ENCODE measurements at places on chromosomes 5 and 9. TPM values are rescaled to one million over a fixed set of nuclear protein-coding genes. Genes with fewer than 3 reads are reported as not detected.

DNA sequence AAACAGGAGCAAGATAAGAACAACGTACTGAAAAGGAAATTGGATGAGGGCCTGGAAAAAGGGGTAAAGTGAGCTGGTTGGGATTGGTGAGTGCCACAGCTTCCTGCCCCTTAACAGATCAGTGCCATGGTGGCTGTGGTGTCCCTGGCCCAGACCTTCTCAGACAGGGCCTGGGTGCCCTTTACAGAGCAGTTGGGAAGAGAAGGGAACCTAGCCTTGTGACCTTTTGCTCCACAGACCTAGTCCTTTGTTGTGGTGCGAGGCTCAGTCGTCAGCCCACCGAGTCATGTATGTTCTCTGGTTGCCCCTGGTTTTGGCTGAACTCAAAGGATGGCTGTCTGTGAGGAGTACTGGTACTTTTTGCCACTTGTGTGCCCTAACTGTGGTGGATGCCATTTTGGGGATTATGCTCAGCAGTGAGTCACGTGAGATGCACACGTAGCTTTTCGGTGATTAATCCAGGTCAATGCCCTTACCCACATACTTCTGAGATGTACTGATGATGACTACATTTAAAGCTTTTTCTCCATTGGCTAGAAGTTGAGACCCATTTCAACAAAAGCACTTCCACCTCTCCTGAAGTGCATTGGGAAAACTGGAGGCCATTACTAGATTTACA lies 48.4 kb downstream of the EXOSC2 start:
- no peak overlapping the region for H3K4me3 ChIP-seq
- peaks cover 7% of the 10 kb centered on the region for H3K36me3 ChIP-seq
- no peak for DNase-seq
- no peaks in the 10 kb centered on the region for H3K27me3 ChIP-seq
- no peak overlapping the region for H3K27ac ChIP-seq
- H3K4me1 ChIP-seq: no peaks in the 10 kb centered on the region

DNA sequence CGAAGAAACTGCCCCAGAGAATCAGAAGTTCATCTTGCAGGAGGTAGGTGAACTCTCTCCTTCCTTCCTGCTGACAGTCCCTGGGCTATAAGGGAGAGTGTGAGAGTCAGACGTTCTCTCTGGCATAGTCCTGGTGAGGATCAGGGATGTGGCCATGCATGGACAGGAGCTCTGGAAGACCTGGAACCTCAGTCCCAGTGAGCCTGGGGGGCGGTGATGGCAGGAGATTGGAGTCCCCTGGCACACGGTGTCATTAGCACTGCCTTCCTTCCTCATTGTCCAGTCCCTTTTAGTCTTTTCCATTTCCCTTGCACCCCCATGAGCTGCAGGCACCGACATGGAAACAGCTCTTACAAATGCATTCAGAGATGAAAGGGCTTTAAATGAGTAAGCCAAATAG lies 38.6 kb downstream of the GALNT12 start:
- no peaks in the 10 kb centered on the region for H3K27me3 ChIP-seq
- H3K4me1 ChIP-seq: peaks cover 5% of the 10 kb centered on the region
- no peak overlapping the region for H3K4me3 ChIP-seq
- peaks cover 30% of the 10 kb centered on the region for H3K36me3 ChIP-seq
- DNase-seq: no peak

GRCh38 chr9:68545033-68545705 lies 4.5 kb upstream of the TMEM252 start:
- no peak for DNase-seq
- no peaks in the 10 kb centered on the region for H3K36me3 ChIP-seq
- H3K4me1 ChIP-seq: peaks cover 22% of the 10 kb centered on the region
- no peaks in the 10 kb centered on the region for H3K27me3 ChIP-seq

GRCh38 chr5:126143622-126144021 lies 279.6 kb upstream of the GRAMD2B start:
- H3K4me3 ChIP-seq: no peak overlapping the region
- H3K27ac ChIP-seq: no peak overlapping the region
- no peaks in the 10 kb centered on the region for H3K27me3 ChIP-seq
- no peak for DNase-seq

GRCh38 chr5:1930880-1931603 lies 48.3 kb upstream of the IRX4 start:
- peaks cover 61% of the 10 kb centered on the region for H3K27me3 ChIP-seq
- no peaks in the 10 kb centered on the region for H3K4me1 ChIP-seq
- H3K27ac ChIP-seq: no peak overlapping the region
- H3K36me3 ChIP-seq: no peaks in the 10 kb centered on the region
- DNase-seq: no peak

- H3K4me1 ChIP-seq: no peaks in the 10 kb centered on the region
- H3K4me3 ChIP-seq: no peak overlapping the region
- H3K27ac ChIP-seq: no peak overlapping the region
- DNase-seq: no peak
Measured at GRCh38 chr5:60613826-60614225, 86.1 kb downstream of the DEPDC1B start.

- no peaks in the 10 kb centered on the region for H3K27me3 ChIP-seq
- H3K27ac ChIP-seq: no peak overlapping the region
- no peak overlapping the region for H3K4me3 ChIP-seq
- H3K36me3 ChIP-seq: no peaks in the 10 kb centered on the region
- DNase-seq: no peak
Measured at GRCh38 chr5:138660051-138660572, 84.9 kb upstream of the HSPA9 start.

- H3K27ac ChIP-seq: no peak overlapping the region
- H3K36me3 ChIP-seq: peaks cover 2% of the 10 kb centered on the region
- no peak overlapping the region for H3K4me3 ChIP-seq
- peaks cover 52% of the 10 kb centered on the region for H3K27me3 ChIP-seq
Measured at GRCh38 chr5:135576075-135576599, 2.7 kb downstream of the CXCL14 start.

DNA sequence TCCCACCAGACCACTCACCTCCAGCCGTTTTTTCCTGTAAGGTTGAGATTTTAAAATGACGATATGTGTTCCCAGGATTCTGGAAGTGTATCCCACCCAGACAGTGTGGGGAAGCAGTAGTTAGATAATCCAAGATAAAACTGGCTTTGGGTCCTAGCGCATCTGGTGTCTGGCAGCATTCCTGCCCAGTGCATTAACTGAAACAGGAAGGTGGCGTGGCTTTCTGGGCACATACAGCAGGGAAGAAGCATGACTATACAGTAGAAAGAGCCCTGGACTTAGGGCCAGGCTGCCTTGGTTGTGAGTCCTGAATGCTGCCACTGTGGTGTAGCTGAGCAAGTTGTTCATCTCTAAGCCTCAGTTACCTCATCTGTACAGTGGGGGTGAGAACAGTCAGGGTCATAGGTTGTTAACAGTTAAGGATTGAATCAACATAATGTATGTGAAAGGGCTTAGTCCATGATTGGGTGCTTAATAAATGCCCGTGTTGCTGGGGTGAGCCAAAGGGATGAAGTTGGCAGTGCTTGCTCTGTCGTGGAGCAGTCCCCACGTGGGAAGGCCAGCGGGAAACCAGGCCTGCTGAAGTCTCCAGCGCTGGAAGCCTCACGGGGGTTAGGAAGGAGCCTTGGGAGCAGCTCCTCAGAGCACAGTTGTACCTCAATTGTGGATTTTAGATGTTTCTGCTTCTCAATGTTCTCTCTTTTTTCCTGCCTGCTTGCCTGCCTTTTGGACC lies 18.0 kb downstream of the CLTA start:
- H3K4me1 ChIP-seq: no peaks in the 10 kb centered on the region
- no peak overlapping the region for H3K27ac ChIP-seq
- H3K36me3 ChIP-seq: peaks cover 96% of the 10 kb centered on the region
- DNase-seq: no peak

DNA sequence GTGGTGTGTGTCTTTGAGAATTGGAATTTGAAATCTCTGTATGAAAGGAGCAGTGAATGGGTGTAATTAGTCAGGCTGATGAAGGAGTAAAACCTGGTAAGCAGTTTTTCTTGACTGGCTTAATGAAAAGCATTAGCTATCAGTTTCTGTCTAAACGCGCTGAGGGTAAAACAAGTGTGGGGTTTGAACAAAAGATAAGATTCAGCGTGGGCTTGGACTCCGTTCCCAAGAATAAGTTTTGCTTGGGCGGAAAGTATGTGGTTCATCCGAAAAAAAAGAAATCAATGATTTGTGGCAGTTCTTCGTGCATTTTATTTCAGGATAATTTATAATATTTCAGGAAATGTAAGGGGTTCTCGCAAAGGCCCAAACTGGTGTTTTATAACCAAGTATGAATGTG lies 217.3 kb downstream of the NTRK2 start:
- no peaks in the 10 kb centered on the region for H3K27me3 ChIP-seq
- DNase-seq: no peak
- no peaks in the 10 kb centered on the region for H3K36me3 ChIP-seq

DNA sequence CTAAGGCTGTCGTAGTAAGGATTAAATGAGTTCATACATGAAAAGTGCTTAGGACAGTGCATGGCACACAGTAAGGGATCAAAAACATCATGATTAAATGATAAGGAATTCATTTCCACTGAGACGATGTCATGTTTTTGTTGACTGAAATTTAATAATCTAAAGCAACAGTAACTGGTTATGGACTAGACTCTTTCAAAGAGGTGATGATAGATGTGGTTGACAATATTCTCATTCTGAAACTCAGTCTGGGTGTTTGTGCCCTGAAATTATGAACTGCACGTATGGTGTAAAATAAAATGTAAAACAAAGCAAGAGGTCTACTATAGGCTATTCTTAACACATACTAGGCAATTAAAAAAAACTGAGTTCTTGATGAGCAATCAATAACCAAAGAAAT lies 280.0 kb downstream of the DENND1A start:
- H3K27me3 ChIP-seq: no peaks in the 10 kb centered on the region
- peaks cover 12% of the 10 kb centered on the region for H3K36me3 ChIP-seq

GRCh38 chr5:119860463-119860862 lies 231.1 kb downstream of the FAM170A start:
- H3K36me3 ChIP-seq: no peaks in the 10 kb centered on the region
- no peak overlapping the region for H3K4me3 ChIP-seq
- no peaks in the 10 kb centered on the region for H3K27me3 ChIP-seq
- no peak overlapping the region for H3K27ac ChIP-seq
- H3K4me1 ChIP-seq: no peaks in the 10 kb centered on the region

DNA sequence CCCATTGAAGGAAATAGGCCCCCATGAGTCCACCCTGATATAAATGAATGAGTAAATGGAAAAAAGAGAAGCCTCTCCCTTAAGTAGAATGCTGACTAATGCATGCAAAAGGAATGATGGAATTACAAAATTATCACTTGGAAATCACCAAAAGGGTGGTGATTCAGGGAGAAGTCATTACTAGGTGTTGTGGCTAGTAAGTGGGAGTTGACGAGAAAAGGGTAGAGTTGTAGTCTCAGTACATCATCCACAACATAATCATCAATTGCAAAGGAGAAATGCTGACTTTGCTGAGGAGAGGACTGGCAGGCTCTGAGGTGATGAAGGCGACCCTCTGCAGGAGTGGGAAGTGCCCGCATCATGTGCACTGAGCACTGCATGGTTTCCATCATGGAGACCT lies 201.5 kb upstream of the S1PR3 start:
- no peak overlapping the region for H3K27ac ChIP-seq
- no peaks in the 10 kb centered on the region for H3K27me3 ChIP-seq
- H3K4me1 ChIP-seq: no peaks in the 10 kb centered on the region
- no peaks in the 10 kb centered on the region for H3K36me3 ChIP-seq
- H3K4me3 ChIP-seq: no peak overlapping the region

GRCh38 chr5:109614301-109614700 lies 75.4 kb upstream of the MAN2A1 start:
- H3K36me3 ChIP-seq: no peaks in the 10 kb centered on the region
- H3K4me1 ChIP-seq: no peaks in the 10 kb centered on the region
- H3K4me3 ChIP-seq: no peak overlapping the region
- H3K27ac ChIP-seq: no peak overlapping the region
- peaks cover 2% of the 10 kb centered on the region for H3K27me3 ChIP-seq

Gene DNAH5
- polyA plus RNA-seq: 0.34 TPM

Gene OLFML2A
- 11.7 TPM for polyA plus RNA-seq

Gene SLC34A3
- 36.9 TPM for polyA plus RNA-seq

Gene CAMK4
- 10.9 TPM for polyA plus RNA-seq

Gene ADAMTS19
- polyA plus RNA-seq: 4.8 TPM

Gene SPATA31D4
- polyA plus RNA-seq: not detected

Gene PPP3R2
- 0.01 TPM for polyA plus RNA-seq
